Progenitor cell of endocrine pancreas (in vitro differentiated cells): ENCODE measurements at places on chromosomes 2 and 18.

GRCh38 chr2:226661789-226662545, 137.7 kb downstream of the IRS1 start:
- DNase-seq: no peak

- DNase-seq: no peak
Measured at GRCh38 chr2:11103984-11104793, 51.1 kb upstream of the SLC66A3 start.

- no peak for DNase-seq
Measured at GRCh38 chr2:230714136-230714480, 1.5 kb downstream of the CAB39 start.

- DNase-seq: no peak
Measured at GRCh38 chr2:85769236-85769982, 15.6 kb downstream of the ATOH8 start.

- no peak for DNase-seq
Measured at GRCh38 chr2:98294711-98295110, 51.5 kb upstream of the CNGA3 start.

DNA sequence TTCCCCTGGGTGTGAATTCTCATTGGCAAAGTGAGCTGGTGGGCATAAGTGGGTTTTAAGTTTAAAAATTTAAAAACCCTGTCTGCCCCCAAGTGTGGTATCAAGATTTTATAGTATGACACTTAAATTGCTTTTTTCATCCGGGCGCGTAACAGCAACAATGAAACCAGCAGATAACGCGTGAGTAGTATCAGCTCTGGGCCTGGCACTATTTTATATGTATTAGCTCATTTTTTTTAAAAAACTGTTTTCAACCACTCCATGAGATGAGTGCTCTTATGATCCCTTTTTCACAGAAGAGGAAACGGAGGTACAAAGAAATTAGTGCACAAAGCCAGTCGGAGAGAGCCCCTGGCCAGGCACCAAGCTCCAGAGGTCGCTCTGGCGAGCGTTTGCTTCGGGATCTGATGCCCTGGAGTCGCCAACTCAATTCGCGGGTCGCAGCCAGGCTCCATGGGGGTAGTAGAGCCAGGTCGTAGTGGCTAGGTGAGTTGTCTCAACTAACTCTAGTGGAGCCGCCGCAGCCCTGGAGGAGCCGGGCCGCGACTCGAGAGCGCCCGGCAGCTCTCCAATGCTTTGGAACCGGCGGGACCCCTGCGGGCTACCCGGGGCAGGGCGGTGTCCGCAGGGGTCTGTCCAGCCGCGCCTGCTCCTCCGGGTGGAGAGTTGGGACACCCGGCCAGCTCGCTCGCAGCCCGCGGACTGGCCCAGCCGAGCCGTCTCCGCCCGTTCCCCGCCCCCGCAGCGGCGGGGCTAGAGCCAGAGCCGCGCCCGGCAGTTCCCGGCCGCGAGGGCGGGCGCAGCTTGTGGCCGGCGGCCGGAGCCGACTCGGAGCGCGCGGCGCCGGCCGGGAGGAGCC, at the start of gene IL1R1:
IL1R1 (plus strand) TSS at position 777 of the 859 bp plus-strand sequence. CDS start 14,979 bp downstream, outside the sequence.
- peak; percentile 43 for DNase-seq

- no peak for DNase-seq
Measured at GRCh38 chr18:60391571-60392226, 19.1 kb upstream of the MC4R start.

- no peak for DNase-seq
Measured at GRCh38 chr2:105371156-105371555, 27.7 kb downstream of the FHL2 start.

DNA sequence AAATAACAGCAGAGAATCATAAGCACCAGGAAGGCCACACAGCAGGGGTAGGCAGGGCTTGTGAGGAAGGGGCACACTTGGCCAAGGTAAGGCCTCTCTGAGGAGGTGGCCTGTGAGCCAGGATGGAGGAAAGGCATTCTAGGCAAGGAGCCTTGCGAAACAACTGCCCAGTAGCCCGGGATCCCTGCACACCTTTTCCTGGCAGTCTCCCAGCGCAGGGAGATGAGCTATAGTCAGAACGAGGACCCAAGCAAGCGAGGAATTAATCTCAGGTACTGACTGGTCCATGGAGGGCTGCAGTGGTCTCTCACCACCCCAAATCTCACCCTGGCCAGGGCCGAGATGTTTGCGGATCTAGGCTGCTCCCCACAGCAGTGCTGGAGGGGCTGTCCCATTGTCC, 64.9 kb upstream of the STPG4 start:
- DNase-seq: no peak

DNA sequence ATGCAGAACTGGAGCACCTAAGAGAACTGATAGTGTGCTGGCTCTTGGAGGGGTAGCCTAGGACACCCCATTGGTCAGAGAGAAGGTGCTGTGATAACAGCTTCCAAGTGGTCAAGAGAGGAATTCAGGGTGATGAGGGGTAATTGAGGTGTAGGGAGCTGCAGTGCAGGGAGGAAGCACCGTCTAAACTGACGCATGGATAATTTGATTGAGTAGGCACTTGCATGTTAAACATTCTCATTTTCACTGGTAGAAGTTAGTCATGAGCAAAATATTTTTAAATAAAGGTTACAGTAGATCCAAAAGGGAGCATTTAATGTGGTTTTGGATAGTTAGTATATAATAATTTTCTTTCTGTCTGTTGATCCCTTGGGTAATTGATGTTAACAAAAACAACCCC, 155.1 kb upstream of the TCF4 start:
- no peak for DNase-seq

DNA sequence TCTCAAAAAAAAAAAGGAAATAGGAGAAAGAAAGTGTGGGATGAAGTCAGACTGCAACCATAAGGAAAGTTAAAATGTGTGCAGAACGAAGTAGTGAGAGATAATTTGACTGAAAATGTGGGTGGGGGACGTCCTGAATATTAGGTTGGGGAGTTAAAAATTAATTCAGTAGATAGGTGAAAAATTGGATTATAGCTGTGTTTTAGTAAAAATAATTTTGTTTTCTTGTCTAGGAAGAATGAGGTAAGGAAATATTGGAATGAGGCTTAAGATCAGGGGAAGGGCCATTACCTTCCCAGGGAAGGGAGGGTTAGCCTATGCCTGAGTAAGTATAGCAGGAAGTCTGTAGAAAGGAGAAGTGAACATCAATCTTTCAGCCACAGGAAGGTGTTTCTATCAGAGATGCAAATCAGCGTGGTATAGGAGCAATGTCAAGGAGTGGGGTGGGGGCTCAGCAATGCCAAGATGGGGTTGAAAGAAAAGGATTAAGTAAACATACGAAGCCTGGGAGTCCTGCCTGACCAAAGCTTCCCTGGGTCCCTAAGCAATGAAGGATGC, 250.9 kb downstream of the PIEZO2 start:
- DNase-seq: no peak

DNA sequence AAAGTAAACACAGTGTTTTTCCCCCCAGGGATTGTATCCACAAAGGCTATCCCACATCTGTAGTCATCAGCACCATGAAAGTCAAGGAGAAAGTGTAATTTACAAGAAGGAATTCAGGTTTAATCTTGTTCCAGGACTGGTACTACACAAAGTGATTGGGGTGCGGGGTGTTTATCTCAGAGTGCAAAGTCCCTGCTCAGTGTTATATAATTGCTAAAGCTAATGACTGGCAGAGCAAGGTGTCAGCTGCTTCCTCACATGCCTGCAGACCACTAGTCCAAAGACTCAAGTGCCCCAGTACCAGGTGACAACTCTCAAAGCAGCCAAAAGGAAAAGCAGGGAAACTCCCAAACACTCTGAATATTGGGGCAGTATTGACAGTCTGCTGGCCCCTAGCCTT, 40.4 kb upstream of the PDCL3 start:
- DNase-seq: no peak

DNA sequence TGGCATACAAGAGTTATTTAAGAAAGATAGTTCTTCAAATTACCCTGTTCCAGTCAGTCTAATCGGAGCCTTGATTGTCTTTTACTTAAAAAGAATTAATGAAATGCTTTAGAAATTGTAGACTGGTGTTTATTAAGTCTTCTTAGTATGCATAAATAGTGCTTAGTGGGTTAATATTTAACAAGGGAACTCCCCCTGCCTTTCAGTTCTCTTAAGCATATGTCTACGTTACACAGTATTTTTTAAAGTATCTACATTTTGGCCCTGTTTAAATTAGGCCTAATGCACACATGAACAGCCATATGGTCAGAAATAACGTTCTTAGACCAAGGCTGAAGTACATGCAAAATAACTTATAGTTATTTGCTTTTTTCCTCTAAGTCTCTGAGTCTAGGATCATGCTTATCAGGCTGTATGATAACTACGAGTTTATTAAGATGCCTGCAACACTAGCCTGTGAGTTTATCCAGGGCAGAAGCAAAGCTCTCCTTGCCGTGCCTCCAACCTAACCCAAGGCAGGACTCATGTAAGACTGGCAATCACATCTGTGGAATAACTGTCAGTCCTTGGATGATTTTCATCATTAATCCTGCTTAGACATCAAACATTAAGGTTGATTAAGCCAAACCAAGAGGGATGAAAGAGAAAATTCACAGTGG, 6.7 kb downstream of the BCL2 start:
- DNase-seq: no peak

DNA sequence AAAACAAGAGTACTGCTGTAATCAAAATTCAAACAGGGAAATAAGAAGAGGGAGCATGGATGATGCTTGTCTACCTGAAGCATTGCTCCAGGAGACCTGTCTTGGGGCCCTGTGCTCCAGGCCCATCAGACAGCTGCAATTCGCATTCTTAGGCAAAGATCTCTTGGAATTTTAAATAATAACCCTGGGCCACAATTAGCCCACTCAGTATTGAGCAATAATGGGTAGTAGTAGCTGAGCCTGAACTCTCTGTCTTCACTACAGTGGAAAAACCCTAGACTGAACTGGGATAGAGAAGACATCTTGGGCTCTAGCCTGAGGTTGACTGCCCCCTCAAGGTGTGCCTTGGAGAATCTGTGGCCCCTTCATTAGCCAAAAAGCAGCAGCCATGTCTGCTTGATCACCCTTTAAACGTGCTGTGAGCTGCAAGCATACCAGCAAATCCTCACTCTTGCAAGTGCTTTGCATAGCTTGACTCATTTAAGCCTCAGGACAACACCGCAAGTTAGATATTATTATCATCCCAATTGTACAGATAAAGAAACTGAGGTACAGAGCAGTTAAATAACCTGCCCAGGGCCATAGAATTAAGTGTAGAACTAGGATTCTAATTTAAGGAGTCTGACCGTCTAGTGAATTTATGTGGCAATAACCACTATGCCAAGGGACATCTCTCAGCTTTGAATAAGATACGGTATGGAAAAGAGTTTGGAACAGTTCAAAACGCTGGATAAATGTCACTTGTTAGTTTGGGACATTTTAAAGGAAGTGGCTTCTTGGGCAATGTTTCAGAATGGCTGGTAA, 69.0 kb downstream of the DDX1 start:
- no peak for DNase-seq

DNA sequence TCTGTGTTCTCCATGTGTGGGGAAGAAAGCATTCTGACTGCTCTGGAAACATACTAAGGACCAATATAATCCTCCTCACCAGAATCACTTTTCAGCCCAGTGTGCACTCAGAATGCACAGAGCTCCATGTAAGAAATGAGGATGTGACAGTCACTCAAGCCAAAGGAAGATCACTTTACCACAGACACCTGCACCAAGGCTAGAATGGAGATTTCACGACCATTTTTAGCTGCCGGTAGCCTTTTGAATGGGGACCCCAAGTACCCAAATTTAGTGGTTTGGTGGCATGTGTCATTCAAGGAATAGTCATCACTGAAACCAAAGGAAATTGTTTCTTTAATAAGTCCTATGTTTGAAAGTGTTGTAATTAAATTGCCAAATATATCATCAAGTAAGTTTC, 613.2 kb upstream of the ACVR2A start:
- no peak for DNase-seq

DNA sequence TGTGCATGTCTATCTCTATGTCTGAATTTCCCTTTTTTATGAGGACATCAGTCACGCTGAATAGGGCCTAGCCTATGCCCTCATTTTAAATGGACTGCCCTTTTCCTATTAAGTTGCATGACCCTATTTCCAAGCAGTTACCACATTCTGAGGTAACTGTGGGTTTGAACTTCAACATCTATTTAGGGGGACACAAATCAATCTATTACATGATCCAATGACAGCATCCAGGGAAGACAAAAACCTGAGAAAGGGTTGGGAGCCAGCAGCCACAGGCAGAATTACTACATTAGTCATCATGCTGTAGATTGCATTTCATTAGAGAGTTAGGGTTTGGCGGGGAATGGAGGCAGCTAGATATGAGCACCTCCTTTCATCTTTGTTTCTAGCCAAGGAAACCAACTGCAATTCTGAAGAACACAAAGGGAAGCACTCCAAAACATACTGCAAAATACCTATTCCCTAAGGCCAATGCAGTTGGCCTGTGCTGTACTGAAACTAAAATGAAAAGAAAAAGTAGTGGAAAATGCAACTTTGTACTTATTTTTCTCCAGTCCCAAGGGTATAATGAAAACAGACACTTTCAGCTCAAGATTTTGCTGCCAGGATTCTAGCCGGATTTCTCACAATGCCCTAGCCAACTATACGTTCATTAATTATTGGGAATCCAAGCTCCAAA, 40.4 kb upstream of the C1D start:
- DNase-seq: no peak

GRCh38 chr2:24225499-24226242, 50.8 kb downstream of the FAM228A start:
- DNase-seq: no peak

- DNase-seq: no peak
Measured at GRCh38 chr2:223315813-223316212, 263.8 kb downstream of the KCNE4 start.

- no peak for DNase-seq
Measured at GRCh38 chr2:216651351-216651881, 18.2 kb downstream of the IGFBP2 start.

DNA sequence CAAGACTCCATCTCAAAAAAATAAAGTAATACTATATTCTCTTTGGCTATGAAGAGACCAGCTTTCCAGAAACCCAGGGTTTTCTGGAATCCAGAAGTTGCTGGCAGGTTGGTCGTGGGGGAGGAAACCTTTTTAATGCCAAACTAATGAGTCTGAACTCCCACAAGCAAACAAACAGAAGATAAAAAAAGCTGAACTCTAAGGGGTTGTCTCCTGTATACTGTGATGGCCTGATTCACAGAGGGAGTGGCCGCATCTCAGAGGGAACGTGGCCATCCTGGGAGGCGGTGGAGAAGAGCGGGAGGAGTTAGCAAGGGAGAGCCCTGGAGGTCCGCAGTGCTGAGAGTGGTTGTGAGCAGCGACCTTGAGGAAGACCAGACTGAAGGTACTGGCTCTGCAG, 36.1 kb downstream of the LIMS1 start:
- DNase-seq: no peak

- DNase-seq: no peak
Measured at GRCh38 chr2:180978903-180979748, 1.3 kb upstream of the UBE2E3 start.

GRCh38 chr18:13443552-13443951, 225.0 kb downstream of the LDLRAD4 start:
- no peak for DNase-seq

DNA sequence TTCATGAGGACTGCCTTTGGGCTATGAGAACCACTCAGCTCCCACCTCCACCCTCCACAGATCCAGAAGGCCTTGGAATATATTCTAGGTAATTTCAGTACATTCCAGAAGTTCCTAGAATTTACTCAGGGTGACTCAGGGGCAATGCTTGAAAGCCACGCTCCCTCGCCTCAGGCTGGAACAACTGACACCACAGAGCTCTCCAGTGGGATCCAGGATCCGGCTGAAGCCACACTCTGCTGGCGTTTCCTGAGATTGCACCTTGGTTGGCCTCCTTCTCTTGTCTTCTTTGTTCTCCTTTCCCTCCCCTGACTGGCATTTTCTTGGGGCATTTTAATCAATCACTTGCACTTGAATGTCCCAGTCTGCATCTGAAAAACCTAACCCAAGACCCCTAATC, 92.6 kb upstream of the KCNE4 start:
- no peak for DNase-seq
